ENCODE measurements at places on chromosomes 16 and 17.
A peak's percentile ranks its signal among the peaks of the same experiment; 100 is the strongest.

GRCh38 chr16:67736858-67737257, 17.7 kb upstream of the GFOD2 start:
- no peak for DNase-seq

DNA sequence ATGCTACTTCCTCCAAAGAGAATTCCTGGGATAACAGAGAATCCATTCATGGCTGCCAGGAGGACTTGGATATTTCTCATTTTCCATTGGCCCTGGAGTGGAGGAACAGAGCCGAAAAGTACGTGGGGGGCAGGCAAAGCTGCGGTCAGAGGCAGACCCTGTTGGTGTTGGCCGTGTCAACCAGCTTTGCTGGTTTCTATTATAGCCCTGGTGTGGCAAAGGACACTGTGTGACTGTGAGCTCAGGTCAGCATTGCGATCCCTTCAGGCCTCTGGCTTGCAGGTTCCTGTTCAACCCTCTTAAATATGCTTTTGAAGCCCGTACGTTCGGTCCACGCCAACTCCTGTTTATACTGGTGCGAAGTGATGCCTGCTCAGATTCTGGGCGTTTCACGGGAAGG, 596.2 kb downstream of the MAF start:
- DNase-seq, result no peak

GRCh38 chr17:83119987-83120864, 40.8 kb downstream of the METRNL start:
- peak; percentile 31 for DNase-seq

DNA sequence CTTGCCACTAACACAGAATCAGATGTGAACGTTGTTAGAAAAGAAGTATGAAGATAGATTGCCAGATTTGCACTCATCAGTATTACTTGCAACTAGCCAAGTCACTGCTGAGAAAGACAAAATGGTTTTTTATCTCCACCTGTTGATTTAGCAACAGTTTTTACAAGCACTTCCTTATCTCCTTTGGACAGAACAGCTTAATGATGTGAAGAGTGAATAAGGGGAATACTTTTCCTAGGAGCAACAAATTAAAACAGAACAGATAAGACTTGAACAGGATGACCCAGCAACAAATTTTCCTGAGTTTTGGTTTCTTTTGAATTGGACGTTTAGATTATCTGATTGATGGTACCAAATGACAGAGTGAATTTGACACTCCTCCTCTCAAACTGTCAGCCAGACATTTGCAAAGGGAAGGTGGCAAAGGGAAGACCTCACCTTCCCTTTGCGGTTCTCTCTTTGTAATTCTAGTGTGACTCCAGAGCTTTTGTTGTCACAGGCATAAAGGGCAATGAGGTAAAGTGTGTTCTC, 130.6 kb downstream of the NLK start:
- DNase-seq, result peak; percentile 57

DNA sequence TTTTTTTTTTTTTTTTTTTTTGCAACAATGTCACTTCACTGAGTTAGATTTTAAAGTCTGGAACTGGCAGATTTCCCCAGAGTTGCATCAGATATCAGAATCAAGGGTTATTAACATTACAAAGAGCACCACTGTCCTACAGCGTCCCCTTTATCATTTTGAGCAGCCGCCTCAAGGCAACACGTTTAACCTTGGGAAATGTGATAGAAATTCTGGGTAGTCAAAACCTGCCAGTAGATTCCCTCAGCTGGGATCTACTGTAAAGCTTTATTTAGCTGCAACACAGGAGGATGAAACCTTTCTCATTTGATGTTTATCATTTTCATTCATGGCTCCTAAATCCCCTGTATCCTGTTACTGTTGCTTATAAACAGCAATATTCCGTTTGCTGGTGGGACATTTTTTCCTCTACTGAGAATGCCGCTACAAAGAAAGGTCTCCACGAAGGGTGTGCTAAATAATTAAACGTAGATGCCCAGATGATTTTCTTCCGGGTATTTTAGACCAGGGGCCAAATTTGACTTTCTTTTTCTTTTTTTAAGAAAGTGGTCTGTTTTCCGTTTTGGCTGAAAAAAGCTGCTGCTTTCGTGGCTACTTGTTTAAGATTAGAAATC, 436.1 kb upstream of the GOT2 start:
- peak; percentile 81 for DNase-seq

DNA sequence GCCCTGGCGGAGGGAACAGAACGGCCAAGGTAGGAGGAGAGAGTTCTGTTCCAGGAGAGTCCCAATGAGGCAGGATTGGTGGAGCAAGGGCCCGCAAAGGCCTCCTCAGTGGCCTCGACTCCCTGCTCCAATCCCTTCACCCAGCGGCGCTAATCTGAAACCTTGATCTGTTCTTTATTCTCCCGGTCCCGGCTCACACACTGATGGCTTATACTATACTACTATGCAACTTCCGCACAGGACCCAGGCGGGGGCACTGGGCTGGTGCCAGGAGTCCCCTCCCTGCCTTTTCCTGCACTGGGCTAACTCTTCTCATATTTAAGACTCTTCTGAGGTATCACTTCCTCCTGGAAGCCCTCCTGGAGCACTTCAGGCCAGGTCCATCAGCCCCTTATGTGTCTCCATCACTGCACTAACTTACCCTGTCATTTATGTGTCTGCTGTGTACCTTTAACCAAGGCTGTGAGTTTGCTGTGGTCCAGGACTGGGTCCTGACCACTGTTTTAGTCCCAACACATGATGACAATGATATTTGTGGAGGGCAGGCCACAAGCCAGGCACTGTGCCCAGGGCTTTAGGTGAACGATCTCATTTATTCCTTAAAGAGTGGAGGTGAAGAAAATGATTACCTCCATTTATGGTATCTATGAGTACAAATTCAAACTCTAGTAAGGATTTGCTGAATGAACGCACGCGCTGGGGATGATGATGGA, 6.8 kb downstream of the CCDC102A start:
- no peak for DNase-seq

- no peak for DNase-seq
These were observed 23.4 kb downstream of the C17orf67 start for GRCh38 chr17:56810343-56810742.

DNA sequence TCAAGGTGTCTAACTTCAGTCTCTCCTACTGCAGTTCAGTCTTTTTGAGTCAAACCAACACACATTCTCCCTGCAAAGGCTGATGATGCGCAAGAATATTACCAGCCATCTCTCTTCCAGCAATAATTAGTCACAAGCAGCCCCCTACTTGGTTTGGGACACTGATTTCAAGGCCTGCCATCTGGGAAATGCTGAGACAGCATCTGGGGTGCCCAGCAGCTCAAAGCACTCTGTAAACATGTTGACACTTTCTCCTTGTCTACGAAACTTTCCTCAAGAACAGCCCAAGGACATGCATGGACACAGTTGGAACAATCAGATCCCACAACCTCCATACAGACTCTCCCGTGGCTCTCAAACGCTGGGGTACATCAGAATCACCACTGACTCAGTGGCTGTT, 149.2 kb upstream of the RPL38 start:
- no peak for DNase-seq

DNA sequence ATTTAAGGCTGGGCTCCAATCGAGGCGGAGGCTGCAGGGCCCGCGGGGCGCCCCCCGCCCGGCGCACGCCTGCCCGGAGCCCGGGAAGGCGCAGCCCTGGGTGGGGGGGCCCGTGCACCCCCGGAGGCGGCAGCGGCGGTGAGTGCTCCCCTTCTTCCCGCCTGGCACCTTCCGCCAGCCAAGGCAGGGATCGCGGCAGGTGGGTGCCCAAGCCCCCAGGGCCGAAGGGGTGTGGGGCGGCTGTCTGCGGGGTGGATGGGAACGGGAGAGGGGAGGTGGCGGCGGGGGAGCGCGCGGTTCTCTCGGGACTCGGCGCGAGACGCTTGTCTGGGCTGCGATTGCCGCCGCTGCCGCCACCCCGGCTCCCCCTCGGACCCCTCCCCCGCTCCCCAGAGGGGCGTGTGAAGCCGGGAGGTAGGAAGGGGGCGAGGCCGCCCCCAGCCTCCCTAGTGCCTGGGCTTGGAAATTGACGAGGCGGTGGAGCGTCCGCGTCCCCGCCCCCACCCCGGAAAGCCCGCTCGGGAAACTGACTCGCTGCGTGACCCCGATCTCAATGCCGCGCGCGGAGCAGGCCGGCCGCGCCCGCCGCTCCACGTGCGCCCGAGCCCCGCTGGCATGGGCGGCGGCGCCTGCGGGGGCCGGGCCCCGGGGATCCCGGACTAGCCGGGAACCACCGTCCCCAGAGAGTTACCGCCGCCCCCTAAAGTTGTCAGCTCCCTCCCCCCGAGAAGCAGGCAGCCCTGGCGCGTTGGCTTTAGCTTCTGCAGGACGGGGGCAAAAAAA, 231.5 kb downstream of the MRTFB start:
- DNase-seq, result peak; percentile 68

GRCh38 chr17:38344420-38344745, 627 bp upstream of the GPR179 start:
- DNase-seq, result no peak

DNA sequence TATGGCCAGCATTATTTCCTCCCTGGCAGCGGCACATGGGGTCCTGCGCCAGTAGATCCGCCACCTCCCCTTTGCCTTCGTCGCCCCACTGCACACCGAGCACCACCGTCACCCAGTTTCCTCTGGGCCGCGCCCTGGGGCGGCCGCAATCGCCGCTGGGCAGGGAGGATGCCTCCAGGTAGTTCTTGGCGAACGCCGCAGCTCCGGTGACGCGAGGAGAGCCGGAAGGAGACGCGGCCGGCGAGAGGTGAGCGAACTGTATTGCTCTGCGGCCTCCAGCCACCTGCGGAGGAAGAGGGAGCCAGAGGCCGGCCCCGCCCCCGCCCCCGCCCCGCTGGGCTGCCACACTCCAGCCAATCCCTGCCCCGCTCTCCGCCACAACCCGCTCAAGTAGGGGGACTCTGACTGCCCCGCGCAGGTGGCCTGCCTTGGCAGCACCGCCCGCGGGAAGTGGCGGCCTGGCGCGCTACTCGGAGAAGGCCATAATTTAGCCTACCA, 11.8 kb upstream of the SLFN13 start:
- peak; percentile 87 for DNase-seq

DNA sequence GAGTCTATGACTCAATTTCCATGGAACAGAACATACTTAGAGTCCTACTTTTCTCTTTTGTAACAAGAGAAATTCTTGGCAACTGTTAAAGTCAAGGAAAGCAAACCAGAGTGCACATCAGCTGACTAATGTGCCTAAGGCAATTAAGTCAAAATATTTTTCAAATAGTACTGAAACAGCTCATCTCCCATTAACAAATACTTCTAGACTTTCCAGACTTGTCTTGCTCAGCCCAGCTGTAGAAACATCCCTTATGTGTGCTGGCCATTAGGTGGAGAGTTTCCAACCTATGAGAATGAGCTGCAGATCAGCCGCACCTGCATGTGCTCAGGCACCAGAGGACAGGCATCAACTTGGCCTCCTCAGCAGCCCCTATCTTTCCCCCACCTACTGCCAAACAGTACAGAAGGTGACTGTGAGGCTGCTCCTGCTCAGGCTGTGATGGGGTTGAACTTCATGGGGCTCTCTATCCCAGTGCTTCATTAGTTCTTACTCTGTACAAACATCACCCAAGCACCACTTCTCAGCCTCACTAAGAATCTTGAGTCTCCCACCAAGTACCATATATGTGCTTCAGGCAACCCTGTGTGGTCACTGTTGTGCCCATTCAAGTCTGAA, 32.2 kb downstream of the TEX2 start:
- DNase-seq, result no peak

DNA sequence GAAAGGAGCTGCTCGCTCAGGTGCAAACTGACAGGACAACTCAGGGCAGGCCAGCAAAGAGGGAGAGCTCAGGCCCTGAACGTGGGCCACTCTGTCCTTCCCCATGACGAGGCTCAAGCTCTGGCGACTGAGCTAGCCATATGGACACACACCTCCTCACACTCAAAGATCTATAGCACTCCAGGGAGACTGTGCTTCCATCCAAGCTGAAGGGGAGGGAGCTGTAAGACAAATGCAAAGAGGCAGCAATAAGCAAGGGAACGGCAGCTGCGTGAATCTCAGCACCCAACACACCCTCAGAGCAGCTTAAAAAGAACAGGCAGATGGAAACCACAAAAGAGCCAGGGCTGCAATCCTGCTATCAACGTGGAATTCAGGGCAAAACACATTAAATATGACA, 13.5 kb downstream of the NUDT16L1 start:
- no peak for DNase-seq

- peak; percentile 94 for DNase-seq
These were observed 18.5 kb upstream of the TOB1 start for GRCh38 chr17:50884439-50885311.

GRCh38 chr16:85094812-85095211, 17.5 kb downstream of the CIBAR2 start:
- DNase-seq, result no peak

DNA sequence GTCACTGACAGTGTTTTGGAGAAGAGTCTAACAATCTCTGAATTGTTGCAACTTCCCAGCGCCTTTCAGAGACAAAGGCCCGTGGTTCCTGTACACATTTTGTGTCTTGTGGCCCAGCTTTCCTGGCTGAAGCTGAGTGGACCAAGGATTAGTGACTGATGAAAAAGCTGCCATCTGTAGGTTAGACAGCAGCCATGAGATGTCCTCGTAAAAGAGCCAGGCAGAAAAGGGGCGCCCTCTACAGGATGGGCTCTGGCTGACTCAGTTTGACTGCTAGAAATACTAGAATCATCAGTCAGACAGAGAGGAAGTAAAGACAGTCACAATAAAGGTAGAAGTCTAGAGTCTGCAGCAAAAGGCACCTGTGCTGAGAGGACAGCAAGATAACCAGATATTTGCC, 26.5 kb upstream of the NF1 start:
- DNase-seq, result peak; percentile 79

- DNase-seq, result no peak
These were observed 21.2 kb downstream of the METTL9 start for GRCh38 chr16:21620592-21620991.

GRCh38 chr16:68287276-68288251, 23.2 kb downstream of the SLC7A6OS start:
- DNase-seq, result no peak

DNA sequence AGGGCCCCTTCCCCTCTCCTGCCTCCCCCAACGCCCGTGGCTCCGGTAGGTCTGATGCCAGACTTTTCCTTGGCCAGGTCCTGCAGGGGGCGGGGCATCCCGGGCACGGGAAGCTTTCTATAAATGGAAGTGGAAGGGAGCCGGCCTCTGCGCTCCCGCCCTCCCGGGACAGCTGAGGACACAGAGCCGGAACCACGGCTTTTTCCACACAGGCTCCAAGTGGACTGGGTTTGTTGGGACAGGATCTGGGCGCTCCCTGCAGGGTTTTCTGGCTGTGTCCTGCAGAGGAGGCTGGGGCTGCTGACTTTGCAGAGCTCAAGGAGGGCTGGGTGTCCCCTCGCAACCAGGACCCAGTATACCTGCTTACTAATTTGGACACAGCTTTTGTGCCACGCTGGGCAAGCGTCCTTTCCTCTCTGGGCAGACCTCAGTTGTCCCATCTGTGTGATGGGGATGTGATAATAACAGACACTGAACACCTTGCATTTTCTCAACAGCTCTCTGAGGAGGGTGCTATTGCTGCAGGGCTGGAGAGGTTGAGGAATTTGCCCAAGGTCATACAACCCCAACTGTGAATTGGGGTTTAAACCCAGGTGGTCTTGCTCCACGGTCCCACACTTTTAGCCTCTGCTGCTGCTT, 1.8 kb downstream of the TNS4 start:
- peak; percentile 94 for DNase-seq

DNA sequence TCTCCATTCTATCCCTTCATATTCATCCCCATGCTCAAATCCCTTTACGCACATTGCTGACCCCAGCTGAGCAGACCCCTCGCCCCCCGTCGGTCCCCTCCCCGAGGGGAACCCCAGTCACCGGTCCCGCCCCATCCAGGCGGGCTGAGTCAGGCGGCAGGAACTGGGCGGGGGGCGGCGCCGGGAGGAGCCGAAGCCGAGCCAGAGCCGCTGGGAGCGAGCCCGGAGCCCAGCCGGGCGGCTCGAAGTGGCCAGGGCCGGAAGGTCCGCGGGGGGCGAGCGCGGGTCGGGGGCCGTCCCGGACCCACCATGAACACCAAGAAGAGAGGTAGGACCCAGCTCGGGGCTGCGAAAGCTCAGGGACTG, 8.6 kb downstream of the RIPOR1 start:
- peak; percentile 62 for DNase-seq

Measured in mesendoderm (in vitro differentiated cells).